A549 treated with dexamethasone at 1 μM for 4 hours (cell line): ENCODE measurements at places on chromosomes 11 and 22. TPM values are rescaled to one million over a fixed set of nuclear protein-coding genes. Genes with fewer than 3 reads are reported as not detected.

Gene OR52E8
- not detected in 5 replicates for total RNA-seq

Gene NAALADL1
- total RNA-seq, result 0.18 TPM in 1 of 5 replicates, not detected in the others

Gene UBASH3B
- 33.6 to 48.8 TPM (median 45.0 TPM) in 5 replicates for total RNA-seq

Gene KCTD17
- total RNA-seq, result 20.0 to 27.7 TPM (median 26.7 TPM) in 5 replicates

Gene OSM
- 0.11 TPM in 1 of 5 replicates, not detected in the others for total RNA-seq

Gene MB
- total RNA-seq, result 5.4 to 10.3 TPM (median 6.1 TPM) in 5 replicates
